CD4-positive, alpha-beta T cell treated with Interleukin-4 for 4 hours (primary cell): ENCODE measurements at places on chromosomes 3 and 15.
A peak's percentile ranks its signal among the peaks of the same experiment; 100 is the strongest.

GRCh38 chr3:112689989-112690388, 49.0 kb upstream of the CCDC80 start:
- no peak for DNase-seq

GRCh38 chr3:114460459-114460858, 166.6 kb downstream of the TIGIT start:
- DNase-seq, result no peak

GRCh38 chr3:132255041-132255745, 62.0 kb upstream of the ACP3 start:
- no peak for DNase-seq

GRCh38 chr3:63228677-63229076, 49.4 kb upstream of the SYNPR start:
- no peak for DNase-seq

DNA sequence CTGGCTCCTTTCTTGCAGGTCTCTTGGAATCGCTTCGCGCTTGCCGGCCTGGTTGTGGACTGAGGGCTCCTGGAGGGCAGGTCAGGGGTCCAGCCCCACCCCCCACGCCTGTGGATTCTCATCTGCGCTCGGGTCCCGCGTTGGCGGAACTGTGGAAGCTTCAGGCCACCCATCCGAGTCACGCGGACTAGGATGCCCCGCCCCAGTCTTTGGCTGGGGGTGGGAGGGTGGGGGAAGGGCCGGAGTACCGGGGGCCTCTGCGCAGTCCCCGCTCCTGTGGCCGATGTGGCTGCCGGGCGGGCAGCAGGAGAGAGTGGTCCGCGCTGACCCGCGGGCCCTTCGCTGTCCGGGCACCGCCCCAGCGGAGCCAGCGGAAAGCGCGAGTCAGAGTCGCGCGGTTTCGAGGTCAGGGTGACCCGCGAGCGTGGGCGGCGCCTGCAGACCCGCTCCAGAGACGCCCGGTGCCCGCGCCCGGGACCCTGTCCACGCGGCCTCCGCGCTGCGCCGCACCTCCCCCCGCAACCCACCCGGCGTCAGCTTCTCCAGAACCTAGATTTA, 114.2 kb downstream of the KLF13 start:
- DNase-seq, result peak; percentile 26

- peak; percentile 8 for DNase-seq
These were observed 158.3 kb downstream of the SLCO3A1 start for GRCh38 chr15:92011611-92012367.

DNA sequence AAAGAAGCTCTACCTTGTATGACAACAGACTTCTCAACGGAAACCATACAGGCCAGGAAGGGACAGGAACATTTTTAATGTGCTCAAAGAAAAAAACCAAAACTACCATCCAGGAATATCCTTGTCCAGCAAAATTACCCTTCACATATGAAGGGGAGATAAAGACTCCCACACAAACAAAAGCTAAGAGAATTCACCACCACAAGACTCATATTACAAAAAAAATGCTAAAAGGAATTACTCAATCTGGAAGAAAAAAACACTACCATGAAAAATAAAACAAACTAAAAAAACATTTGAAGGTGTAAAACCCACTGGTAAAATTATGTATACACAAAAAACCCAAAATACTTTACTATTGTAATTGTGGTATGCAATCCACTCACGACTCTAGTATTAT, 57.2 kb downstream of the DLG1 start:
- no peak for DNase-seq

DNA sequence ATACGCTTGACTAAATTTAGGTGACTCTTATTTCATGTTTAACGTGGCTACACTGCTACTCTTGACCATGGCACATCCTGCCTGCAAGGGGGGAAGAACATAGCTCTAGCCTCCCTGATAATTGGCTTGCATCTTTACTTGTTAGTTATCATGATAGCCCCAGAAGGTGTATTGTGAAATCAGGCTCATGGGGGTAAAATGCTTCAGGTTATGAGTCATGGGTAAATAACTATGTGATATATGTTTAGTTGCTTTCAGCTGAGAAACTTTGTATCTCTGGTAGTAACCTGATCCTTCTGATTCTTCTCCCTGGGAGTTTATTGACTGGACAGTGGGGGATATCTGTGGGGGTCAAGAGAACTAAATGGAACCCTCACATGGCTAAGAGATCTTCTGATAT, 660.8 kb upstream of the UBE2E2 start:
- DNase-seq, result no peak

DNA sequence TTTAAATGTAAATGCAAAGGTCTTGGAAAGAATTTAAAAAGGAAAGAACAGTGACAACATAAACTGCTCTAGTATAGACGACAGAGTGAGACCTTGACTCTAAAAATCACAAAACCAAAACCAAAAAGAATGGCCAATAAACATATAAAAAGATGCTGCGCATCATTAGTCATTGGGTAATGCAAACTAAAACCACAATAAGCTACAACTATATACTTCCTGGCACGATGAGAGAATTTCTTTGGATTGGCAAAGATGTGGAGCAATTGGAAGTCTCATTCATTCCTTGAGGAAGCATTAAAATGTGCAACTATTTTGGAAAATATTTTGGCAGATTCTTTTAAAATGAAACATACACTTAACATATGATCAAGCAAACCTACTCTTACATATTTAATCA, 98.7 kb upstream of the ZPLD1 start:
- no peak for DNase-seq

DNA sequence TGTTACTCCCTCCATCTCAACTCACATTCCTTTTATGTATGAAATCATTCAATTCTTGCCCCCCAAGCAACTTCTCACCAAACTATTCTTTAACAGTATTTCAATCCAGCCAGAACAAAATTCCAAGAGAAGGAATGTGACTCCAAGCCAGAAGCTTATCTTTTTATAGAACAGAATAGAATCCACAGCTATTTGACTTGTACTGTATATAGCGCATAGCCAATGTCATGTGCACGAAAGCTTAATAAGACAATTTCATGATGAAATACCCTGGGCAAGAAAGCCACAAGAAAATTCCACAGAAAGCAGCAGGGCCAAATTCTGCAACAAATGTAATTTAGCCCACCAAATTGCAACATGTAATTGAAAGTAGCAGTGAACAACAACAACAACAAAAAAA, 127.6 kb upstream of the UBE2E2 start:
- no peak for DNase-seq

- no peak for DNase-seq
These were observed 425.0 kb downstream of the TIGIT start for GRCh38 chr3:114718898-114719210.

- DNase-seq, result no peak
These were observed 55.8 kb downstream of the GUCA1C start for GRCh38 chr3:108897883-108898282.

DNA sequence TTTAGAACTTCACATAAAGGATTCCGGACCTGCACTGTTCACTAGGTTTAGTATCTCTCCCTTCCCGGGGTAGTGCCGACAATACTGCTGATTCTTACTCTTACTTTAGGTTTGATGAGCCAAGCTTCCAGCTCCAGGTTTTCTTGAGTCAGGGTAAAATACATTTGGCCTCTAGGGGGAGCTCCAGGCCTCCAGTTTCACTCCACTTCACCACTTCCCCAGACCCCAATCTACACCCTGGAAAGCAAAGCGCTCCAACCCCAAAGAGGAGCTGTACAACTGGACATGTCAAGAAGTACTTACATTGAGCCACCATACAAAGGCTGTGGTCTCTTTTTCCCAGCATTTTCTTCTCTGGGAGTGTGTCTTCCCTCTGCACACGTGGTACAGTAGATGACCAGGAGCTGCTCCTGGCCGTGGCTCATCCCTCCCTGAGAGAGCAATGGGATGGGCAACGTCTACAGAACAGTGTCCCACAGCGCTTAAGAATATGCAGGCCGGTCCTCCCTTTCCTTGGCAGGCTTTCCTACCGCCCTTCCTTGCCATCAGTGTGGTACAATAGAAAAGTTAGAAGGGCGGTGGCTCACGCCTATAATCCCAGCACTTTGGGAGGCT, 93.9 kb upstream of the CCDC80 start:
- DNase-seq, result peak; percentile 69

- no peak for DNase-seq
These were observed 54.9 kb downstream of the NSUN3 start for GRCh38 chr3:94117729-94118128.

GRCh38 chr3:20097015-20097414, 56.8 kb downstream of the KAT2B start:
- no peak for DNase-seq

GRCh38 chr15:68526784-68527183, 52.0 kb upstream of the CORO2B start:
- no peak for DNase-seq

GRCh38 chr3:4061195-4061594, 242.0 kb upstream of the SETMAR start:
- no peak for DNase-seq

GRCh38 chr3:160129459-160130061, 95.7 kb upstream of the C3orf80 start:
- no peak for DNase-seq

GRCh38 chr15:90018216-90018831, 17.2 kb downstream of the ZNF710 start:
- no peak for DNase-seq

DNA sequence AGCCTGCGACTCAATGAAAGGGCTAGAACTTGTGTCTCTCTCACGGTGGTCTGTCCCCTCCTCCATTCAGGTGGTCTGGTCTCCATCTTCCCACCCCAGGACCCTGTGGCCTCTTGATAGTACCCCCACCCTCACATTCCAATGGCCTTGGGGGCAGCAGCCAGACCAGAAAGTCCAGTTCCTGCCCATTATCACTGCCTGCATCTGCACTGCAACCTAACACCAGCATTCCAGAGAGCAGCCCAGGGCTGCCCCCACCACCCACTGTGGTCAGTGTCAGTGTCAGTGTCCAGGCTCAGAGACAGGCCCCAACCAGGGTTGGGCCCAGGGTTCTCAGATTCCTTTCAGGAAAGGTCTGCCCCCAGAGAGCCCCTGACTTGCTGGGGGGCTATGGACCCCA, 12.6 kb downstream of the IGDCC3 start:
- DNase-seq, result no peak

DNA sequence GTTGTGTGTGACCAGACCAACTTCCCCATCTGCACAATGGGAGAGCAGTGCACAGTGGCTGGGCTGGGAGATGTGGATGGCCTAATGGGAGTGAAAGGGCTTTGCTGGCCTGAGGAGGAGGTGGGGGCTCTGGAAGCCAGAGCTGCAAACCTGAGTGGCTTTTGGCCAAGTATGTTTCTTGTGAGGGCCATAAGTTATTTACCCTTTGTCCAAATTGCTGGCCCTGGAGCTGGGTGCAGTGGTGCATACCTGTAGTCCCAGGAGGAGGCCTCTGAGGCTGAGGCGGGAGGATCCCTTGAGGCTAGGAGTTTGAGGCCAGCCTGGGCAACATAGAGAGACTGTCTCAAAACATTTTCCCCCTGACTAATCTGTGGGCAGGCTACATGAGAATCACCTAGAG, 129.1 kb downstream of the WNT7A start:
- DNase-seq, result no peak

- DNase-seq, result no peak
These were observed 5.7 kb downstream of the GHSR start for GRCh38 chr3:172442606-172443005.

GRCh38 chr3:134627831-134628230, 23.0 kb downstream of the KY start:
- DNase-seq, result no peak

- no peak for DNase-seq
These were observed 8.6 kb upstream of the SEC13 start for GRCh38 chr3:10329495-10330015.

- no peak for DNase-seq
These were observed 6.2 kb upstream of the NR2F2 start for GRCh38 chr15:96324192-96324895.

GRCh38 chr3:133831966-133832801, 26.6 kb downstream of the SRPRB start:
- no peak for DNase-seq

DNA sequence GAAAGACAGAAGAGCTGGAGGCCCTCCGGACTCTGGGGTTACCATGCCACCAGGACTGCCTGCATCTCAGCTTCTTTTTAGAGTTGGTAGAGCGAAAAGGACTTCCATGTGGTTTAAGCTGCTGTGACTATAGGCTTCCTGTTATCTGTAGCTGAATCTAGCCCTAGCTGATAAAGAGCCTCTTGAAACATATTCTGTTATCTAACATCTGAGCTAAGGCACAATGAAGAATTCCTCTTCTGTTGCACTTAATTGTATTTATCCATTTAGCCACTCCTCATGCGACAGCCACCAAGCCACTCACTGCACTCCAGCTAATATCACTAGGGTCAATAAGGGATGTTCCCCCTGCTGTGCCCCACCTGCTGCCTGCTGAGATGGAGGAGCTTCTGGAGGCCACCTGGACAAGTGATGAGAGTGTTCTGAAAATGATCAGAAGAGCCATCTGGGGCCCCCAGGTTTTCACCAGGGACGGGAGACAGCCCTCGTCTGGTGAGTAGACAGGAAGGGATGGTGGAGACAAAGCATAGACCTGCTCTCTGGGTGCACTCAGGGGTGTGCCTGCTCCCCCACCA, 94.6 kb upstream of the PLXNA1 start:
- no peak for DNase-seq

DNA sequence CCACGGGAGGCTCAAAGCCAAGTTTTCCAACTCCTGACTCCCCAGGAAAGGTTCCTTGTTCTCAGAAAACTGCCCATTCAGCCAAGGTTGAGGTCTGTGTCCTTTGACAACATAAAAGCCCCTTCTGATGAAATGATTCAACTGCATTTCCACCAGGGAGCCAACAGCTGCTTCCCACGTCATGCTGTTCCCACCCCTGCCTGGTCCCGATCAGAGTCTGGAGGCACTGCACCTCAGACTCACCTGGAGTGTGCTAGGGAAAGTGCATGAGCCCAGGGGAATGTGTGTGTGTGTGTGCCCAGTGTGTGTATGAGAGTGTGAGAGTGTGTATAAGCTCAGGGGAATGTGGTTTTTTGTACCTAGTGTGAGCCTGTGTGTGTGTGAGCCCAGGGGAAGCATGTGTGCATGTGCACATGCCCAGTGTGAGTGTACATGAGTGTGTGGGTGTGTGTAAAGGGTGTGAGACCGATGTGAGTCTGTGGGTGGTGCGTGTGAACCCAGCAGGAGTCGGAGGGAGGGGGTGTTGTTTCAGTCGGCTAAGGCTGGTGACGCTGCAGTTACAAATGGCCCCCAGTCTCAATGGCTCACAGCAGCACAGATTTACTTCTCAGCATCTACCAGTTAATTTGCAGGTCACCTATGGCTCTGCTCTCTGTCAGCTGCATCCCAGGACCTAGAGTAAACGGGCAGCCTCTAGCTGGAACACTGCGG, 20.3 kb upstream of the SLC6A1 start:
- DNase-seq, result no peak

DNA sequence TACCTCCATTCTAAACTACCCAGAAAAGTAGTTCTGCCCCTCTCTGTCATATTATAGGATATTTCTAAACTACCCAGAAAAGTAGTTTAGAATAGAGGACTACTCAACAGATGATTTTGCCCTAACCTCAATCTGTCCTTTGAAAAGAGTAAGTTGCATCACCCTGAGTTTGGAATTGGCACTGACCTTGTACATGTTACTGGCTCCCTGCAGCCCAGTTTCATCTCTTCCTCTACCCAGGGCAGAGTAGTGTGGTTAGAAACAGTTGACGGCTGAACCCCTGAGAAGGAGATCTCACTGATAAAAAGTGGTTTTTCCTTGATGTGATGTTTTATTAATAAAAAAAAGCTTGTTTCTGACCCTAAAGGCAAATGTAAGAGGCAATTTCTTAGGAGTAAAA, 340.5 kb upstream of the NECTIN3 start:
- DNase-seq, result no peak

GRCh38 chr15:57495041-57495440, 96.7 kb upstream of the MYZAP start:
- no peak for DNase-seq
